ENCODE measurements at places on chromosomes 3 and 15. TPM values are rescaled to one million over a fixed set of nuclear protein-coding genes. Genes with fewer than 3 reads are reported as not detected.

PCLAF gene
- 0.19 TPM for total RNA-seq

GRCh38 chr3:122621112-122621511 lies 43.7 kb downstream of the PARP15 start:
- DNase-seq, result no peak

DNA sequence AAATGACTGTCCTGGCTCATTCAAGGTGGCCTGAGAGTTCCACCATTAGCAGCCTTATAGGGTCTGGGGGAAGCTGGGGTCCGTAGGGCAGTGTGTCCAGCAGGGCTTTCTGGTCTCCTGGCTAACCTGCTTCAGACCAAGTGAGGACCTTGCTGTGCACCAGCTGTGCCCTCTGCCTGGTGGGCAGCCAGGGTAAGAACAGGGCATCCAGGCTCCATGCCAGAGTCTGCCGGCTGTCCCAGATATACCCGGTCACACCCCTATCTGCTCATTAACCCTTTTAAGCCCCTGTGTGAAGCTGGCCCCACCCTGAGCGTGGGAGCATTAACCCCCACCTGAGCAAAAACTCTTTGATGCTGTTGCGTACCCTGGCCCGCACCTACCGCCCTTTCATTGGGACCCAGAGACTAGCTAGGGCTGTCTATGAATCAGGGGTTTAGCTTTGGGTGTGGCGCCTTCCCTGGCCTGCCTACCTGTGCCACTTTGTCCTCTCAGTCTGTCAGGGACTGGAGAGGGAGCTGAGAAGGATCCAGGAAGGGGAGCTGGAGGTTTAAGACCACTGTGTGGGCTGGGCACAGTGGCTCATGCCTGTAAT lies 17.6 kb downstream of the SEMA3F start:
- no peak for DNase-seq

DNA sequence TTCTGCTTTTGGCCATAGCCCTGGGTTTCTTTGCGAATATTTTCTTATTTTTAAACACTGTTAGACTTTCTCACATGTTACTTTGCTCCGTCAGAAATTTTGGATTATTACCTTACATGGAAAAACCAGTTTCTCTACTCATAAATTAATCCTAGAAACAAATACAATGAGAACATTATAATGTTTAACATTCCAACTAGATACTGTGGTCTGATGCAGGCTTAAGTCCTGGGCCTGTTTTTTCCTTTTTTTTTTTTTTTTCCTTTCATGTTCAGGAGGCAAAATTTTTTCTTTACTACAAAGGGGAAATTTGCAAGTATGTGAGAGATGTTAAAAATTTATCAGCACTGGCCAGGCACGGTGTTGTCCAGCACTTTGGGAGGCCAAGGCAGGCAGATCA lies 28.9 kb downstream of the POPDC2 start:
- DNase-seq, result no peak

MEGF11 gene
- not detected for total RNA-seq

PAQR9 gene
- total RNA-seq, result 10.7 TPM

LRTM1 gene
- not detected for total RNA-seq

DNA sequence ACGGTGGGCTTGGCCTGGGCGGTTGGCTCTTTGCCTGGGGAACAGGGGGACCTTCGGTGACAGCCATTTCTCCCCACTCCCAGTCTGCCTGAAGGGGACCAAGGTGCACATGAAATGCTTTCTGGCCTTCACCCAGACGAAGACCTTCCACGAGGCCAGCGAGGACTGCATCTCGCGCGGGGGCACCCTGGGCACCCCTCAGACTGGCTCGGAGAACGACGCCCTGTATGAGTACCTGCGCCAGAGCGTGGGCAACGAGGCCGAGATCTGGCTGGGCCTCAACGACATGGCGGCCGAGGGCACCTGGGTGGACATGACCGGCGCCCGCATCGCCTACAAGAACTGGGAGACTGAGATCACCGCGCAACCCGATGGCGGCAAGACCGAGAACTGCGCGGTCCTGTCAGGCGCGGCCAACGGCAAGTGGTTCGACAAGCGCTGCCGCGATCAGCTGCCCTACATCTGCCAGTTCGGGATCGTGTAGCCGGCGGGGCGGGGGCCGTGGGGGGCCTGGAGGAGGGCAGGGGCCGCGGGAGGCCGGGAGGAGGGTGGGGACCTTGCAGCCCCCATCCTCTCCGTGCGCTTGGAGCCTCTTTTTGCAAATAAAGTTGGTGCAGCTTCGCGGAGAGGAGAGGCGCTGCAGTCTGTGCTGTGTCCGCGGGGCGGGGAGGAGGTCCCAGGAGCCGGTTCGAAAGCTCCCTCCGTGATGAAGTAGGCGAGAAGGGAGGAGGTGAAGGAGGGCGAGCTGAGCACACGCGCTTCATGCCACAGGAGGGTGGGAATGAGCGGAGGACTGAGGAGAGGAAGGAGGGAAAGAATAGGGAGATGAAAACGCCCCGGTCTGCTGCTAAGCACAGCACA lies 9.6 kb downstream of the CLEC3B start:
- peak; percentile 79 for DNase-seq

- DNase-seq, result no peak
Measured at GRCh38 chr3:139689122-139689521, 11.3 kb upstream of the NMNAT3 start.

SQOR gene
- 12.3 TPM for total RNA-seq

- no peak for DNase-seq
Measured at GRCh38 chr3:183807209-183807728, 18.1 kb downstream of the MAP6D1 start.

ZNF502 gene
- 3.9 TPM for total RNA-seq

EHD4 gene
- 42.2 TPM for total RNA-seq

COPB2 gene
- 87.0 TPM for total RNA-seq

GRCh38 chr3:8853081-8853480 lies 83.7 kb upstream of the OXTR start:
- DNase-seq, result no peak

DNA sequence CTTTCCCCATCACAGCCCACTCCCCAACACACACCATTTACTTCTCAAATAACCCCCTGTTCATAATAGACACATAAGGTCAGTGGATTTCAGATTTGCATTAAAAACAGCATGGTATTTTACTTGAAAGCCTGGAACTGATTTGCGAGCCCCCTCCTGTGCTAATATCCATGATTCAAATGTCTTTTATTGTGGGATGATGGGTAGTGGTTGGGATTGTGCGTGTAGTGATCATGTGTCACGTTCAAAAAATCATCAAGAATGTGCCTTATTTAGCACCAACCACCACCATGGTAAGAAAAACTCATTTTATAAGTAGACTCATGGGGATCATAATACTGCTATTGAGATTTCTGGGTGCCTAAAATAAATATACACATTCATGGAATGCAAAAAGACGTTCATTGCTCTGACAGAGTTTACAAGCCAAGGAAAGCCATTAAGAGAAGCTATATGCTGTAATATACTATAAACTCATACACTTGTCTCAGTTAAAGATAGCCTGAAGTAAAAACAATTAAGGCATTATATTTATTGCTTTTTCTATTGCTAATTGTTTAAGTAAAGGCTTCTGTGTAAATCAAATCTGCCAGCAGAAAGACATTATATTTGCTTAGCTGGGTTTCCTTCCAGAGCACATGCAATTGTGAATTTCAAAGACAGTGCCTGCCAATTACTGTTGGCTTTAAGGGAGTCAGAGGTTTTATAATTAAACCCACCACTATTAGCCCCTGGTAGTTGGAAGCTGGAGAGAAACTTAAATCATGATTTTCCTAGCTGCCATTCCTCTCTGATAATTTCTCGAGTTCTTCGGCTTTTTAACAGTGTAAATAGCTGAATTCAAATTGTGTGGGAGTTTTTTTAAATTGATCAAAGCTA lies 4.0 kb downstream of the TRAT1 start:
- DNase-seq, result no peak

DNA sequence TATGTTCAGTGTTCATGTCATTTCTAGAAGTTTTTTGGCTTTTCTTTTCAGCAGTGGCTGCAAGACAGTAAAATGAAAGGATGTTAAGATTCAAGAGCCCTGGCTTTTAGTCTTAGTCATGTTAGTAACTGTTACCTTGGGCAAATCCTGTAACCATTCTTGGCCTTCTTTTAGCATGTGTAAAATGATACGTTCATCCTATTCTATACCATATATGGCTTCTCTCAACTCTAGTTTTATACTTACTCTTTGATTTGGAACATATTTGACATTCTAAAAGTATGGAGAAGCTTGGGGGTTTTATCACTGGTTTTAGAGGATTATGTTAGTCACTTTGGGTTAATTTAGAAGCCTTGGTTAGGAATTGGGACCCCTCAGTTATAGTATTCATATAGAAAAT lies 20.1 kb downstream of the GTF2E1 start:
- no peak for DNase-seq

DNA sequence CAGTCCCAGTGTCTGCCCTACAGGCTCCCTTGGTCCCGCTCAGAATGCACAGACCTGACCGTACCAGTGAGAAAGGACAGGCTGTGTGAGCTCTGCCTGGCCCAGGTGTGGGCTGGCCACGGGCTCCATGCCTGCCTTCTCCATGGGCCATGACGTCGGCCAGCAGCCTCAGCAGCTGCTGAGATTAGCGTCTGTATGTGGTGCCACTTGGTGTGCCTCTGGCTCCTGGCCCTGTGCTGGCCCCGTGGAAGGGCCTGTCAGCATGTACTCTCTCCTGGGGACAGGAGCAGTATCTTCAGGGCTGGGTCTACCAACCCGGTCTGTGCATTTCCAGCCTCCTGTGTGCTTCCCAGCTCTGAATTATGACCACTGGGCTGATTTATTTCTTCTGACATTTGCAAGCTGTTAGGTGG lies 25.7 kb downstream of the KLF13 start:
- DNase-seq, result peak; percentile 88

SLC22A13 gene
- total RNA-seq, result 0.22 TPM

- no peak for DNase-seq
Measured at GRCh38 chr3:29239376-29239775, 41.5 kb upstream of the RBMS3 start.

GRCh38 chr15:31303726-31304648 lies 22.6 kb upstream of the KLF13 start:
- DNase-seq, result no peak

- DNase-seq, result peak; percentile 90
Measured at GRCh38 chr3:46690798-46691197, 2.7 kb downstream of the ALS2CL start.

GRCh38 chr3:49305608-49306007 lies 28.6 kb upstream of the C3orf62 start:
- DNase-seq, result no peak

DNA sequence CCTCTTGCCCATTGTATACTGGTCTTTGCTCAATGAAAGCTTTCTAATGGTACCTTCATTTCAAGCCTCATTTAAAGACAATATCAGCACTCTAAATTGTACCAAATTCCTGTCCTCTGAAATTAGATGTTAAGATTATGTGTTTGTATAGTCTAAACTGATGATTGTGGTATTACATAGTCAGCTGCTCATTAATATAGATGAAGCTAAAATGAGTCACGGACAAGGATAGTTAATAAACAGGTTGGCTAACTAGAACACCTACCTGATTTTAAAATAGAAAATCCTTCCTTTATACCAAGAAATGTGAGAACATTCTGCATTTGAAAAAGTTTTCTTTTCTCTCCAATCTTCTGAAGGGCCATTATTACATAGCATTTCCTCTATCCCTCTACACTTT lies 2.9 kb downstream of the PRKCI start:
- DNase-seq, result no peak

CELSR3 gene
- 0.22 TPM for total RNA-seq

- DNase-seq, result no peak
Measured at GRCh38 chr3:37944391-37944842, 46.2 kb upstream of the VILL start.

ITPKA gene
- 1.0 TPM for total RNA-seq

DNA sequence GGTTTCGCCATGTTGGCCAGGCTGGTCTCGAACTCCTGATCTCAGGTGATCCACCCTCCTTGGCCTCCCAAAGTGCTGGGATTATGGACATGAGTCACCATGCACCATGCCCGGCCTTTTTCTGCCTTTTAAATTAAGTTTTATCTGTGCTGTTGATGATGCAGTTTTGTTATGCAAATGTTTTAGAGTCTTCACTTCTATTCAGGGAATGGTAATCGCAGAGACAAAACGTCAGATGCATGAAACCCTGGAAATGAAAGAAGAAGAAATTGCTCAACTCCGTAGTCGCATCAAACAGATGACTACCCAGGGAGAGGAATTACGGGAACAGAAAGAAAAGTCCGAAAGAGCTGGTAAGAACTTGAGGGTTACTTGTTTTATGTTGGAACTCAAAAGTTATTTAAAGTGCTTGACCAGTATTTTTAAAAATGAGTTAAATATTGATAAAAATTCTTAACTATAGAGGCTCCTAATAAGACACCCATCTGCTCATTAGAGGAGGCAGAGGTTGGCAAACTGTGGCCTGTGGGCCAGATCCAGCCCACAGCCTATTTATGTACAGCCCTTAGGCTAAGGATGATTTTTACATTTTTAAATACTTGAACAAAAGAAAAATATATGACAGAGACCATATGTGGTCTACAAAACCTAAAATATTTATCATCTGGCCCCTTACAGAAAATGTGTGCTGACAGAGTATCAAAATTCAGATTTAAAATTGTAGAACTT lies 127.8 kb upstream of the LRRFIP2 start:
- DNase-seq, result no peak

SPINK8 gene
- total RNA-seq, result not detected

- DNase-seq, result no peak
Measured at GRCh38 chr3:134802428-134803050, 7.5 kb downstream of the EPHB1 start.

- no peak for DNase-seq
Measured at GRCh38 chr15:63073497-63074172, 31.1 kb downstream of the TPM1 start.
